Thyroid gland (tissue), 4 donors: ENCODE measurements at places on chromosomes 13 and 19. TPM values are rescaled to one million over a fixed set of nuclear protein-coding genes. Genes with fewer than 3 reads are reported as not detected.

Gene SSBP4
- 75.6 TPM for total RNA-seq

Gene HCN2
- not detected for total RNA-seq

Gene KISS1R
- not detected for total RNA-seq

GRCh38 chr13:99422586-99423220 is 78.6 kb upstream of the TM9SF2 start:
- DNase-seq, result no peak

Gene ZNF8
- 14.7 TPM for total RNA-seq

DNA sequence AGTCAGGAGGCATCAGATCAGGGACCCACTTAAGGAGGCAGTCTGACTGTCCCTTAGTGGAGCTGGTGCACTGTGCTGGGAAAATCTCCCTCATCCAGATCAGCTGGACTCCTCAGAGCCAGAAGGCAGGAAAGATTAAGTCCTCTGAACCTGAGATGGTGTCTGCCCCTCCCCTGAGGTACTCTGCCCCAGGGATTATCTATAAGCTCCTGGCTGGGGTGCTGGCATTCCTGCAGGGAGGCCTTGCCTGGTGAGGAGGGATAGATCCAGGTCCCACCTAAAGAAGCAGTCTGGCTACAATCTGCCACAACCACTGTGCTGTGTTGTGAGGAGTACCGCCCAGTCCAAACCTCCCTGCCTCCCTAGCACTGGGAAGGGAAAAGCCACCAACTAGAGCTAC is 81.2 kb downstream of the NHLRC3 start:
- no peak for DNase-seq

Gene ONECUT3
- total RNA-seq, result not detected

DNA sequence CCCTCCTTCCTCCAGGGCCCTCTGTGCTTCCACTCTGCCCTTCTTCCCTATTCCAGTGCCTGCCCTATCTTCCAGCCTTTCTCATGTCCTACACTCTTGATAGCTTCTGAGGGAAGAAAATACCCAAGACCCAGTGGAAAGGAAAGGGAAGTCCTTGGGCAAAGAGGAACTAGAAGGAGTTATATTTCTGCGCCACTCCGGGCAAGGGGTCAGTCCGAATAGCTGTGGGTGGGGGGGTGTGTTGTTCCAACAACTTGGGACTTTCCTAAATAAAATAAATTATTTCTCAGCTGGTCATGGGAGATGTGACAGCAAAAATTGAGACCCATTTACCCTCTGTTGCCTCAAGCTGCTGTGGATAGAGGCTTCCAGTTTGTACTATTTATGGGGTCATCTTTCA is 23.2 kb downstream of the CABP5 start:
- no peak for DNase-seq

Gene MBD3L2
- total RNA-seq, result not detected

DNA sequence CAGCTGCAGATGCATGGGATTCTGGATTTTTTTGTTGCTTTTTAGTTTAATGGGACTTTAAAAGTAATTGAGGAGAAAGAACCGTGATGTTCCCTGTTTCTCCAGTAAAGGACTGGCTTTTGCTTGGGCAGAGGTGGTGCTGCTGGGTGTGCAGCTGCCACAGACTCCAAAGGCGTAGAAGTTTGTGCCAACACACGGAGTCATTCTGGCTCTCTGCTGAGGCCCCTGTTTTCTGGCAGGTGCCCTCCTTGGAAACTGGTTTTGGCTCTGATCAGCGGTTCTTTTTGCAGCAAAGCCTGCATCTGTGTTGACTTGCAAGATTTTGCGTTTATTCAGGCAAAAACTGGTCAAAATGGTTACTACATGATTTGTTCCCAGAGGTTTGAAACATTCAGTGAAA is 16.0 kb upstream of the QTRT1 start:
- no peak for DNase-seq

Gene CEACAM16
- not detected for total RNA-seq

- no peak for DNase-seq
Measured at GRCh38 chr19:18900700-18901481, 4.9 kb upstream of the CERS1 start.

DNA sequence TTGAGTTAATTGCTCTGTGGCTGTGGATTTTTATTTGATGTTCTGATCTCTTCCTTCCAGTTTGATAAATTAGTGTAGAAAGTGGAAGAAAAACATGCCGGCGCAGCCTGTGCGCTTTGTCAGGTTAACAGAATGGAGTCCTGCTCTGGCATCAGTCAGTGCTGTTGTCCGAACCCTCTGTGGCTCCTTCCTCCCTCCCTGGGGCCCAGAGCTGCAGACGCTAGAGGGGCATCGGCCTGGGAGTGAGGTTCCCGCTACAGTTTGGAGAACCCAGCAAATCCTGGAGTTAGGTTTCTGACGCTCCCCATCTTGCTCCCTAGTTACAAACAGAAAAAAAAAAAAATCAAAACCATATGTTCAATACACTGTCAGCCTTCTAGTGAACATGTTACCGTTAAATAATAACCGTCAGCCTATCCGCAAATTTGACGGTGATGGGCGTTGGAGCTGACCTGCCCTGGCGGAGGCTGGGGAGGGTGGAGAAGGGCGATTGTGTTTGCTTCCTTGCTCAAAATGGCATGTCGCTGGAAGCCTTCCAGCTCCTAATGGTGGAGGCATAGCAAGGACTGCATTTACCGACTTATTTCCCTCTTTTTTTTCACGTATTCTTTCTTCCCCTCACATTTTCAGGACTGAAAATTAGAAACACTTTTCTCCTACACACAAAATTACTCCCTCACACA is 13.6 kb downstream of the MBNL2 start:
- DNase-seq, result no peak

- DNase-seq, result no peak
Measured at GRCh38 chr13:94053986-94054593, 425.4 kb downstream of the DCT start.
